Nephron progenitor cell (in vitro differentiated cells): ENCODE measurements at places on chromosomes 13 and 19.

DNA sequence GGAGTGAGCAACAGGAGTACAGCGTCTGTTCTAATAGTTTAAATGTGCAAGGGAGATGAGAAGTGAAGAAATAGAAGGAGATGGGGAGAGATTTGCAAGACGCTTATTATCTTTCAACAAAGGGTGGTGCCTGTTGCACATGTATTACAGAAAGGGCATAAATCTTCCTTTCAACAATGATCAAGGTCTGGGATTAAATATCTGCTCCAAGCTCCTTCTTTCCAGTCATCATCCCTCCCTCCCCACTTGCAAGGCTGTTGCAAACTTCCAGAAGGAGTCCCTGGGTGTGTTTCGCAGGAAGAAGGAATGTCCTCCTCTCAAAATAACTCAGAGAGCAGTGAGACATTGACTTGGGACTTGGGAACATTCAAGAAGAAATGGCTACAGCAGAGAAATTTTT is 63.5 kb upstream of the MYCBP2 start:
- no peak for DNase-seq

DNA sequence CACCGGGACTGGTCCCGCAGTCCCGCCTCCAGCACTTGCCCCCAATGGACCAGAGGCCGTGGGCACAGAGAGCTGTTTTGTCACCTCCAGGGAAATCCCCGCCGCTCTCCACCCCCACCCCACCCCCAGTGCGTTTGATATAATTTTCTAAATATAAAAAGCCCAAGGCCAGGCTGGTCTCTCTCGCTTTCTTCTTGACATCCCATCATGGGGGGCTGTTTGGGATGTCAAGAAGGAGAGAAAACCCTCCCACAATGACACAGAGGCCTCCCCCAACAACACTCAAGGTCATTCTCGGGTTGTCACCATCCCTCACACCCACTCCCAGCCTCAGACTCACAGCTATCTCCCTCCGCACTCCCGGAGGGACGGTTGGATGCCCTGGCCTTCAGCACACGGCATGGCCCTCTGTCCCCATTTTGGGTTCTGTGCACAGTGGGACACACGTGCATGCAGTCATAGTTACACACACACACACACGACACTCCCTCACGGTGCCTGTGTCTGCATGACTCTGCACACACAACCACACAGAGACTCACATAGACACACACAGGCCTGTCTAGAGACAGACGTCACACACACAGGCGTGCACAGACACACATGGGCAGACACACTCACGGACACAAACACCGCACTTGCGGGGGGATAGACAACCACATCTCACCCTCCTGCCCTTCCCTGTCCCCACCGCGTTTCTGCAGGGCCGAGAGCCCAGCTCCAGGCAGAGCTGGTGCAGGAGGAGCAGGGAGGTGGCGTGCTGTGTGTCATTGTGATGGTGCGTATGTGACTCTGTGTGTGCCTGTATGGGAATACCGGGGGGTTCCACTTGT is 4.8 kb upstream of the NFIC start:
- no peak for DNase-seq

DNA sequence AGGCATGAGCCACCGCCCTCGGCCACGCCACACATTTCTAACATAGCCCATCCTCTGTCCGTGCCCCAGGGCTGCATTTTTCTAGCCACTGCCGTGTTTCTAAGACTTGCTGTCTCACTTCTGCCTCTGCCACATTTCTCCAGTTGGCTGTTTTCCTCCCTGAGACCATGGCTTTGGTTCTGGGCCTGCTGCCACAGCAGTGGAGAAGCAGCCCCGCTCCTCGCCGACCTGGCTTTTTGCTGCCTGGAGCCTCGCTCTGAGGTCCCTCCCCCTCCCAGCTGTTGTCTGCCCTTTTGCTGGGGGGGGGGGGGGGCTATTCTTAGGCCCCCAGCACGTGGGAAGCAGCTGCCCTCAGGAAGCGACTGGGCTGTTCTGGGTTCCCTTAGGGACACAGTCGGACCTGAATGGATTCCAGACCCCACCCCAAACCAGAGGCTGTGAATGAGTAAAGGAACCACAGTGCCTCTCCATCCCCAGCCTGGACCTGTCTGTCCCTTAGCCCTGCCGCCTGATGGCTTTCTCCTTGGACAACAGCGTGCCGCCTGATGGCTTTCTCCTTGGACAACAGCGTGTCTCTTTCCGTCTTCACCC is 3.3 kb downstream of the GYS1 start:
- no peak for DNase-seq

- no peak for DNase-seq
These were observed 256.9 kb downstream of the SPRY2 start for GRCh38 chr13:80083853-80084676.

DNA sequence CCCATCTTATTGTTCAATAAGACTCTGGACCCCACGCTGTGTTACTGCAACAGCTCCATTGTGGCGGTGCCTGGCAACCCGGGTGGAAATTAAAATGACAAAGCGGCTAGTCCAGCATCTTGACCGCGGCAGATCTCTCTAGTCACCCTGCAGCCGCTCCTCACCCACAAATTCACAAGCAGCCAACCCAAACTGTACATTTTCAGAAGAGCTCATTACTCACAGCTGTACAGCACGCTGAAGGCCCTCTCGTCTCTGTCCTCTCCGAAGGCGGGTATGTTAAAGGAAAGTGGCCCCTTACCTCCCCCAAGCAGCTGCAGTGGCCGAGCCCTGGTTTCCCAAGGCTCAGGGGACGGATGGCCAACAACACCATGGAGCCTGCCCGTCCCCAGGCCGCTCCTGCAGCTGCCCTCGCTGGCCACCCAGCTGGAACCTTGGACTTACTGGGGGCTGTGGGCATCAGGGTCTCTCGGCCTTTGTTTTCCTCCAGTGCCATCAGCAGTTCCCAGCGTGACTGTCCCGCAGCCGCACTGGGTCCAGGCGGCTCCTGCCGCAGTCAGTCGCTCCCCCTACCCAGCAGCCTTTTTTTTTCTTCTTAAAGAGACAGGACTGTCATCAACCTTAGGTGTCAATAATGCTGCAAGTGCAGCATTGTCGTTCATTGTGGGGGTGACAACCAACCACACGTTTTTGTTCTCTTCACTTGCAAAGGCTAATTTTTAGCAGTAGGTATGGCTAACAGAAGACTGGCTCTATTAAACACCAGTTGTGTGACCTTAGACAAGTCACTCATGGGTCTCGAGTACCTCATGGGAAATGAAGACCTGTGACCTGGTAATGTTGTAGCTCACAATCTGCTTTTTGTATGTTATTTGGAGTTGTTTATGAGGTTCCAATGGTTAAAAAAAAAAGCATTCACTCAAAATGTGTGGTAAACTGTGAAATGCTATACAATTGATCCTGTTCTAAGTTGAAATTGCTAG is at the start of gene SACS:
Gene SACS, minus strand, starts transcription at position 532 of the 983 bp plus-strand sequence. CDS start 22,463 bp downstream, outside the sequence.
- peak; percentile 48 for DNase-seq

GRCh38 chr19:7871437-7872305 is 2.5 kb downstream of the PRR36 start:
- peak; percentile 100 for DNase-seq

DNA sequence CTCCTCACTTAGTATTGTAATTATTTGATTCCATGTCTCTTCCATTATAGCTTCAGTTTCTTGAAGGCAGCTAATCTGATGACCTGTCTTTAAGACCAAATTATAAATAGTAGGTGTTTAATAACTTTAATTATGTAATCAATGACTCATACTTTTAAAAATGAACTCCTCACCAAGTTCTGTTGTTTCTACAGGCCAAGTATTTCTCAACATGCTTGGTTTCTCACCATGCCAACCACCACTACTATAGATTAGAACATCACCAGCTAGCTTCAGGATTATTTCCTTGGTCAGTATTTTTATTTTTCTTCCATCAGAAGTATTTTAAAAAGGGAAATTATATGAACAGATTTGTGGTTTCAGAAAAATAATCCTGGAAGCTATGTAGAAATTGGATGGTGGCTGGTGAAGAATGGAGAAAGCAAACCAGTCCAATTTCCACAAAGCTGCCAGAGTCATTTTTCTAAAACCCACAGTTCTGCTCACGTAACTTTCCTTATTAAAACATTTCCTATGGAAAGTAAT is 237.7 kb upstream of the DACH1 start:
- no peak for DNase-seq

- DNase-seq = peak; percentile 29
These were observed 82.3 kb downstream of the RNASEH2B start for GRCh38 chr13:50991579-50992521.

DNA sequence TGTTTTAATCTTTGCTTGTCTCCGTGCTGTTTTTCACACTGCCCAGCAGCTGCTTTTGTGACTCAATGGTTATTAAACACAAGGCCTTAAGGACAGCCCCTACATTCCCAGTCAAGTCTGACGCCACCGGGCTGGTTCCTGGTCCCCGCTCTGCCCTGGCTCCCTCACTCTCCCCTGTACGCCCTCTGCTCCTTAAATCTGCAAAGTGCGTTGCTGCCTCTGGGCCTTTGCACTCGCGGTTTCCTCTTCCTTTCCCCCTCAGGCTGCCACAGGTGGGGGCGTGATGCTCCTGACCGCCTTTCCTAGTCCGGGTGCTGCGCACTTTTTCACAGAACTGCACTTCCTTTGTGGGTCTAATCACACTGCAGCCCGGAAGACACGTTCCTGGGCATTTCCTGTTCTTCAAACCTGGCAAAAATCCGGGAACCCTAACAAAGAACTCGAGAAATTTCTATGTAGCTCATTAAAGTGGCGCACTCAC is 25.6 kb downstream of the NOSIP start:
- no peak for DNase-seq

GRCh38 chr19:42351079-42351735 is 25.8 kb downstream of the MEGF8 start:
- DNase-seq = no peak

GRCh38 chr13:67437244-67437643 is 207.1 kb upstream of the PCDH9 start:
- DNase-seq = no peak

- no peak for DNase-seq
These were observed 256.1 kb downstream of the FOXO1 start for GRCh38 chr13:40410315-40410714.
